ENCODE measurements at places on chromosomes 12 and 14.
A peak's percentile ranks its signal among the peaks of the same experiment; 100 is the strongest.

- no peak for DNase-seq
Observed at GRCh38 chr12:67697443-67697842, 48.9 kb downstream of the DYRK2 start.

- no peak for DNase-seq
Observed at GRCh38 chr14:61720294-61720661, 25.0 kb downstream of the HIF1A start.

DNA sequence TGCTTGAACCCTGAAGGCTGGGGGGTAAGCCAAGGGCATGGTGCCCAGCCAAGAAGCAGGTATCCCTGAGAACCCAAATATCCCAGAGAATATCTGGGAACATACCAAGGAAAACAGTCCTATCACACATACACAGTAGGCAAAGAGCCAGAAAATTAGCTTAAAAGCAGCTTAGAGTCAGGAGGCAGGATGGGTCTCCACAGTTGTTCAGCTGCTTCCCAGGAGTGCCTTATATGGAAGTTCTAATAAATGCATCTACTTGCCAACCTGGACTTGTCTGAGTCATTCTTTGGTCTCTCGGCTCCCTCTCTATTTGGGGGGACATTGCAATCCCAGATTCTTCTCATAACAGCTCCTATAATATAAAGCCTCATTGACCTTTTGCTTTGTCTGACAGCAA is 9.0 kb upstream of the GPR135 start:
- peak; percentile 75 for DNase-seq

- DNase-seq, result no peak
Observed at GRCh38 chr14:65001723-65002122, 15.0 kb downstream of the FNTB start.

DNA sequence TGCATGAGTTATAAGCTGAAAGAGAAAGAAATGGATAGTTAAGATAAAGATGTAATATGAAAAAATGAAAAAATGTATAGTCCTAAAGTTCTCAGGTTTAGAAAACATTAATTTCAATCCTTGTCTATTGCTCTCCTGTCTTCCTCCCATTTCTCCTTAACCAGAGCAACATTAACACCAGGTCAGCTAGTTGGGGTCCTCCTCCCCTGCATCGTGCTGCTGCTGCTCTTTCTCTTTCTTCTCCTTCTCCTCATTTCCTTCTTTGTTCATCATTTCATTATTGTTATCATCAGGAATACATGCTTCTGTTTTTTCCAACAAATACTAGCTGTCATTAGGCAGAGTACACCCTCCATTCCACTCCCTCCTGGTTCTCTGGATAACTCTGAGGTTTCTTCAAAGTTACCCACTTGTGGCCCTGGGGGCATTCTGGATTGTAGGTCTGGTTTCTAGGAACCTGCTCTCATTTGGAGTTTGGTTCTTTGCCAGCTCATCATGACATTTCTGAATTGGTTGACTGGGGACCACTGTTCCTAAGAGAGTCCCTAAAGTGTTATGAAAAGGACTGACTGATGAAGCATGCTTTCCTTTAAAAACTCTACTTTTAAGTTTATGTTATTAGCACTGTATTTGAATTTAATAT is 17.0 kb downstream of the ACSS3 start:
- DNase-seq, result no peak

Data from fibroblast of skin of scalp (primary cell).